ENCODE measurements at places on chromosomes 1 and 21. TPM values are rescaled to one million over a fixed set of nuclear protein-coding genes. Genes with fewer than 3 reads are reported as not detected.

DNA sequence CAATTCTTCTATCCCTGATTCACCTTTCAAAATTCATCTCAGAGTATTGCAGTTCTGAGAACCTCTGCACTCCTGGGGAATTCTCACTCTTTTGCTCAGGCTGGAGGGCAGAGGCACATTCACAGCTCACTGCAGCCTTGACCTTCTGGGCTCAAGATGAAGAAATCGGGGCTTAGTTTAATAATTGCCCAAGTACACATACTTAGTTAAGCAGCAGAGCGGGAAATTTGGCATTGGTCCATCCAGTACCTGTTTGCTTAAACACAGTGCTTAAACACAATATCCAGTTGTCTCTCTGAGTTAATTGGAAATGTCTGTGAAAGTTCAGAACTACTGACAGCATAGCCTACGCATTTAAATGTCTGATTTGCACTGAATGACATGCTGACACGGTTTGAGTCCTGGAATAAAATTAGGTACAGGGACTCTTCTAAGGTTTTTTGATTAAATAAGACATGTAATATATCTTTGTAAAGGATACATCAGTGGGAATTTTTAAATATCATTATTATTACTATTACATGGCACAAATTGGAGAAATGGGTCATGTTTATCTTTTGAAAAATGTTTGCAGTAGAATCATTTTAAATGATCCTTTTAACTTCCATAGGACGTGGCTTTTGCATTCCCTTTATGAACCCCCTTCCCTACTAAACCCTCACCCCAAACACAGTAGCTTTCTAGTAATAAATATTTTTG lies 337.4 kb downstream of the SRGAP2C start:
- no peak for DNase-seq

GRCh38 chr1:29383746-29384371 lies 147.5 kb downstream of the PTPRU start:
- no peak for DNase-seq

DNA sequence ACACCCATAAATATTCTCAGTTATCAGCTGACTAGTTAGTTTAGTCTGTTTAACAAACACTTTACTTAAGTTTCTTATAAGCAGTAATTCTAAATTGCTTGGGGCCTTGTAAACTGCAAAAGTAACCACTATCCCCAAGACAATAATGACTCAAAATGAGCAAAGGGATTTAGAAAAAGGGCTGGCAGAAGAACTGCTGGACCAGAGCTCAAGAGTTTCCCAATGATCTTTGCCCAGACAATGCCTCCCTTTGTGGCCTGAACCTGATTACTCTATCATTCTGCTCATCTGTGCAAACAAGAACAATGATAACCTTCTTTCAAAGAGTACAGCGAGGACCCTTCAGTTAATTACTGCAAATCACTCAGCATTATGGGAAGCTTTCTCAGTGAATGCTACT lies 123.5 kb downstream of the TIAM1 start:
- no peak for DNase-seq

GRCh38 chr1:247845011-247845692 lies 3.5 kb upstream of the OR11L1 start:
- no peak for DNase-seq

DNA sequence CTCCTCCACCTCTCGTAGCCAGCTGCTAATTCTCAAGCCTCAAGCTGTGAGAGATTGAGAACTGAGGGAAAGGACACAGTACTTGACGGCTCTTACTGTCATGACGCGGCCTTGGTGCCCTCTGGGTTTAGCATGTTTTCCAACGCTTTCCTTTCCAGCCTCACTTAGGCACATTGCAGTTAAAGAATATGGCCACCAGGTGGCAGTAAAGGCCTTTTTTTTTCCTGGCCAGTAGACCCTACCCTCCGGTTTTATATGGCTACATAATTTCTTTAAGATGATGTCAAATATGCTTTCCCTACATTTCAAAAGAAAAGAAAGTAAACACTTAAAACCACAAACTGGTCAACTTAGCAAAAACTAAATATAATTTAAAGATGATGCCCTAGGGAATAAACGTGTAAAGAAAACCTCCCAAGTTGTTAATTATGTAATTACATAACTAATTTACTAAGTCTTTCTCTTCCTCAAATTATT lies 56.8 kb upstream of the PRDX6 start:
- peak; percentile 41 for DNase-seq

DNA sequence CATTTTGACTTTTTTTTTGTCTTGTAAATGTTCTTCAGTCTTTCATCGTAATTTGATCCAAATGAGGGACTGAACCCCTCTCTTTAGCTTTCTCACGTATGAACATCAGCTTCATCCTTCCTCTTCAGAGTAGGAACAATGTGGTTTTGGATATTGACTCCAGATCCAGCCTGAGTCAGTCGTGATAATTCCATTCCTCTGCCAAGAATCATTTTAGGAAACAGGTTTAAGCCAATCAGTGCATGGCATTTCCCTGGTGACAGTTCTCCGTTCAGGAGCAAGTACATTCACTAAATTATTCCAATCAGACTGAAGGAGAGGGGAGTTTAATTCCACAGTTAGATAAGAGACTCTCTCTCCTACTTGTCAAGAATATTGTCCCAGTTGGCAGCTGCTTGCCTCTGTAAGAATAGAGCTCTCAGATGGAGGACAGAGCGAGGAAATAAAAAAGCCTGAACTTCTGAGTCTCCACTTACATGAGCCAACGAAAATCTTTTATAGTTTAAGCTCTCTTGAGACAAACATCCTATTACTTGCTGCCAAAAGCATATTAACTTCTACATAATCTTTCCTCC lies 18.6 kb downstream of the RHOU start:
- no peak for DNase-seq

GPR161 gene
- total RNA-seq = 17.3 TPM

EPS8L3 gene
- total RNA-seq = not detected

EFNA3 gene
- total RNA-seq = 11.6 TPM
